ENCODE measurements at places on chromosomes 16 and 17.
A peak's percentile ranks its signal among the peaks of the same experiment; 100 is the strongest.

- DNase-seq, result no peak
Observed at GRCh38 chr17:36741019-36741902, 139.9 kb downstream of the MRM1 start.

DNA sequence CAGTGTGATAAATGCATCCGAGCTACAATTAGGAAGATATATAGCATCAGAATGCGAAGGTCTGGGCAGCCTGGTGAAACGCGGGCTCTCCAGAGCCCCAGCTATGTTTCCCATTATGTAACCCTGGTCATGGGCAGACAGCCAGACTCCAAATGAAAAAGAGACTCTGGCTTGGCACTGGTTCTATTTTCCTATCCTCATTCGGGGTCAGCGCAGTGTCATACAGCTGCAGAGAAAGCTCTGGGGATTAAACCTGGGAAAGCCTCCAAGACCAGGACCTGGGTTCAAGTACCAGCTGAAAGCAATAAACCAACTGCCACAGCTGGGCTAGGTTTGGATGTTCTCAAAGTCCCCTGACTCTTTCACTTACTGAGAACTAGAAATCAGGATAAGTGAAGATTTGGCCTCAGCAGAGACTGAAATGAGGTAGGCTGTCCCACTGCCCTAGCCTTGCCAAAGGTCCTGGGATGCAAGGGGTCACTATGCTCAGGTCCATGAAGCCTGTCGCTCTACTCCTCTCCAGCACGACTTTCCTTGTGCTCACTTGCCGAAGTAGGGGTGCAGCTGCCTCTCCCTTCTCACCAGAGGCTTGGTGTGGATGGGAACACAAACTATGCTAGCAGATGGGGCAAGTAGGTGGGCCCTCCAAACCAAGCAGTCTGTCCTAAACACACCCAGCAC, 123.8 kb downstream of the SMG6 start:
- DNase-seq, result peak; percentile 66

GRCh38 chr17:38871247-38872015, 1.6 kb downstream of the LASP1 start:
- peak; percentile 73 for DNase-seq

GRCh38 chr17:7141824-7142223, 27.2 kb upstream of the ASGR2 start:
- DNase-seq, result no peak

DNA sequence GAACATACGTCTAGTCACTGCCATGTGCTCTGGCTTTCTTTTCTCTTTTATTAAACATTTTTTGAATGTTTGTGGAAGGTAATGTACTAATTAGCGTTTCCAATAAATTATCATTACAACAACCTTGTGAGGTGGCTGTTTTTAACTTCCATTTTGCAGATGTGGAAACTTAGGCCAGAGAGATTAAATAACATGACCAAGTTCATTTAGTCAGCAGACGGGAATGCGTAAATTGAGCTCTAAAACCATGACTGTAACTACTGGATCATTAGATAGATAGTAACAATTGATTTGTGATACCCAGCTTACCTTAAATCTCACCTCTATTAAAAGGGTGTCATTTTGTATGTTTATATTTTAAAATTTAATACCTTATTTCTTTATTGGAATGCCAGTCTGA, 49.4 kb downstream of the RABEP1 start:
- no peak for DNase-seq

DNA sequence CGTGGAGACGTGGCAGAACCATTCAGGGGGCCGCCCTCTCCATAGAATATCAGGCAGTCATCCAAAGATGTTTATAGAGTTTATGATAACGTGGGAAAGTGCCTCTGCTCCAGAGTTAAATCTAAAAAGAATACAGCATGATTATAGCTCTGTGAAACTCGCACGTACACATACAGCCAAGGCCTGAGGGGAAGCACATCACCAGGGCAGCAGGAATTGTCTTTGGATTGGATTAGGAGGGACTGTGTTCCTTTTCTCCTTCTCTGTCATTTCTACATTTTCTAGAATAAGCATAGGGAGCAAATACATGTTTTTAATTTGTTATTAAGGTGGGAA, 26.9 kb downstream of the EEF2K start:
- no peak for DNase-seq

DNA sequence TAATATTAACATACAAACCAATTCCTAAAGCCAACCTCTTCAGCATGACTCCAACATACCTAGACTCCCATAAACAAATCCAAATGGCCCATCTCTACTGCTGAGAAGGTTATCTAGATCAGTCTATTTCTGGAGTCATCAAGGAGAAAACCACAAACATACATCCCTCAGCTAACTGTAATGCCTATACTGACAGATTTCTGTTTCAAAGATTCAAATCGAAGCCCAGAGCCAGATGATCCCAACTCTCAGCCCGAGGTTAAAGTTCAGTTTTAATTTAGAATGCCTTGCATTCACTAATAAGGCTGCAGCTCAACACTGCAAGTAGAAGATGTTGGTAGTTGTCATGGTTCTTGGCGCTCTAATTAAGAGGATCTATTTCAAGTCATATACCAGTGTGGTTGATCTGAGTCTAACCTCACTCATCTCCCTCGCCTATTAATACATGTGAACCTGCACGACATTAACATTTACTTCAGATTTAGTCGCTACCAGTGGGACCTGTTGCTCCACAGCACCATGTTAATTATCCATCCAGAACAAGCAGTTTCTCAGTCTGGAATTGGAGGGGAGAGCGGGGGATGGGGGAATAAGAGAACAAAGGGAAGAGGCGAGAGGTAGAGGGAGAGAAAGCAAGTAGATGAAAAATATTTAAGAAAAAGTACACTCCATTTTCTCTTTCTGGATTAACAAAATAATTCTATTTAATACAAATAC, 15.4 kb downstream of the PHF12 start:
- no peak for DNase-seq

- DNase-seq, result no peak
Observed at GRCh38 chr16:48575471-48576050, 34.4 kb downstream of the N4BP1 start.

- no peak for DNase-seq
Observed at GRCh38 chr16:21150375-21151001, at the start of gene DNAH3. Gene DNAH3 (minus strand): TSS chr16:21150846. CDS start chr16:21150319, 527 bp downstream.

GRCh38 chr17:40608061-40608581, 39.5 kb downstream of the SMARCE1 start:
- DNase-seq, result no peak

- DNase-seq, result no peak
Observed at GRCh38 chr17:18009609-18010420, 29.2 kb downstream of the ATPAF2 start.

- no peak for DNase-seq
Observed at GRCh38 chr17:73404246-73404645, 92.4 kb upstream of the CDC42EP4 start.

- no peak for DNase-seq
Observed at GRCh38 chr16:28984619-28985135, at the start of gene LAT. Gene LAT (plus strand): TSS chr16:28985052. CDS start chr16:28985418, 366 bp downstream.

- no peak for DNase-seq
Observed at GRCh38 chr16:67407788-67408452, 8.4 kb downstream of the ZDHHC1 start.

- no peak for DNase-seq
Observed at GRCh38 chr16:70453892-70454221, 538 bp upstream of the FCSK start.

DNA sequence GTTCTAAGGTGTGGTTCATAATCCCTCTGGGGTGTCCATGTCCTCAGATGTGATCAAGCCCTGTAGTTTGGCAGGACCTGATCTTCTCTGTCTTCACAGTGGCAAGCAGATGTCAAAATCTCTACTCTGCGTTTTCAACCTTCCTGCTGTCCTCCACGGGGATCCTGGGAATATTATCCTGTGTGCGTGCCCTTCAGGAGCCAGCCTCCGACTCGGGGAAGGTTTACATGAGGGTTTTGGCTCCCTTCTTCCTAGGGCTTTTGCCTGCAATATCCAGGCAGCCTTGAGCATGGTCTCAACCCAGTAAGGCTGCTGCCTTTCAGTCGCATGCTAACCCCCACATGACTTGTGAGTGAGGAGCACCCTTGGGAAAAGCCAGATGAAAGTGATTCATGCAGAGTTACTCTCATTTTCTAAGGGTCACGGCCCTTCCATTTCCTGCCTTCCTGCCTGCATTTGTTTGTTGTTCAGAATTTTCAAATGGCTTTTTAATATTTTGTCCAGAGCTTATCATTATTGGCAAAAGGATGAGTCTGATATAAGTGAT, 202.2 kb upstream of the CHMP6 start:
- DNase-seq, result peak; percentile 91

- no peak for DNase-seq
Observed at GRCh38 chr16:1946495-1947368, 3.7 kb upstream of the MSRB1 start.

DNA sequence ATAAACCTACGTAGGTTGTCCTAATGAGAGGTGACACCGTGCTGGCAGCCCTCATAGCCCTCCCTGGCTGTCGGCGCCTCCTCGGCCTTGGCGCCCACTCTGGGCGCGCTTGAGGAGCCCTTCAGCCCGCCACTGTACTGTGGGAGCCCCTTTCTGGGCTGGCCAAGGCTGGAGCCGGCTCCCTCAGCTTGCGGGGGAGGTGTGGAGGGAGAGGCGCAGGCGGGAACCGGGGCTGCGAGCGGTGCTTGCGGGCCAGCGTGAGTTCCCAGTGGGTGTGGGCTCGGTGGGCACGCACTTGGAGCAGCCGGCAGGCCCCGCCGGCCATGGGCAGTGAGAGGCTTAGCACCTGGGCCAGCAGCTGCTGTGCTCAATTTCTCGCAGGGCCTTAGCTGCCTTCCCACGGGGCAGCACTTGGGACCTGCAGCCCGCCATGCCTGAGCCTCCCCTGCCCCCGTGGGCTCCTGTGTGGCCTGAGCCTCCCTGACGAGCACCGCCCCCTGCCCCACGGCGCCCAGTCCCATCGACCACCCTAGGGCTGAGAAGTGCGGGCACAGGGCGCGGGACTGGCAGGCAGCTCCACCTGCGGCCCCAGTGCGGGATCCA, 40.1 kb upstream of the AMZ2 start:
- no peak for DNase-seq

DNA sequence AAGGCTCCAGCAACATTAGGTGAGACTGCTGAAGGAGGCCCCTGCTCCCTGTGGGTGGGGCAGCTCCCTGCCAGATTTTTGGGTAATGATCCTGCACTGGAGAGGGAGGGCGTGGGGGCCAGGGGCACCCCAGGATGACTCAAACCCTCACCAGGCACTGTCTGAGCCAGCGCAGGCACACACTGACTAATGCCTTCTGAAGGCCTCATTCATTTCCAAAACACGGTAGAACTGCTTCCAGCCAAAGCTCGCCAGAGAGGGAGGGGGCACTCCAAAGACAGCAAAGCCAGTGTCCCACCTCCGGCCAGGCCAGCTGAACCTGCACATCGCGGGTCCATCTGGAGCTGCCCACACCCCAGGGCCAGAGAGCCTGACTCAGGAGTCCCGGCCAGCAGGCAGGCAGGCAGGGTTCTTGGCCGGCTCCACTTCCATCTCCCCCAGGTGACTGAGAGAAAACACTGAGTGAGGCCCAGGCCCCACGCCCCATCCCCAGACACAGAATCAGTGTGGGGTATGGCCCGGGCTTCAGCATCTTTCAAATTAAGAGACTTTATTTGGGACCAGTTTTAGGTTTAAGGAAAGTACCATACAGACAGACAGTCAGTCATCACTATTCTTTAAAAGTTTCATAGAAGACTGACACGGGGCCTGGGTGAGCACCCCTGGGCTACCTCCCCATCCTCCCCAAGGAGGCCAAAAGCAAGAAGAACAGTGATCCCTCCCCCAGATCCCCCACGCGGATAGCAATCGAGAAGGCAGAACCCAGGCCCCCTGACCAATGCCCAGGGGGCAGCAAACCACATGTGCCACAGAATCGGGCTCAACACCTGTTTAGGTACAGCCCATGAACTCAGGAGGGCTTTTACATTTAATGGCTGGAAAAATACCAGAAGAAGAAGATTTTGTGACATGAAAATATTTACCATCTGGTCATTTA, 2.3 kb downstream of the PIEZO1 start:
- DNase-seq, result peak; percentile 79

- no peak for DNase-seq
Observed at GRCh38 chr17:63531022-63531965, 8.1 kb downstream of the KCNH6 start.

- DNase-seq, result no peak
Observed at GRCh38 chr17:39556423-39556822, 51.3 kb downstream of the NEUROD2 start.

- no peak for DNase-seq
Observed at GRCh38 chr17:75250009-75250471, 11.4 kb downstream of the GGA3 start.

DNA sequence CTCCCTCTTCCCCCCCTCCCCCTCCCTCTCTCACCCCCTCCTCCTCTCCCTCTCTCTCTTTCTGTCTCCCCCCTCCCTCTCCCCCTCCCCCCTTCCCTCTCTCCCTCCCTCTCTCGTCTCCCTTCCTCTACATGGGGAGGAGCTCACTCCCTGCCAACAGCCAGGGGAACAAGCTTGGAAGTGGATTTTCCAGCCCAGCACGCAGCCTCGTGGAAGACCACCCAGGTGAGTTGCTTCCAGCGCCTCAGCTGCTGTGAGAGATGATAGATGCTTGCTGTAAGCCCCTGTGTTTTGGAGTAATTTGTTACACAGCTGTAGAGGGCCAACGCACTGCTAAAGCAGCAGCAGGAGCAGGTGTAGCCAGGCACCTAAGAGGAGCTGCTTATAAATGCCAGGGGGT, 20.8 kb downstream of the ACTG1 start:
- DNase-seq, result no peak

- no peak for DNase-seq
Observed at GRCh38 chr16:65281586-65281985, 159.7 kb upstream of the CDH11 start.

- no peak for DNase-seq
Observed at GRCh38 chr17:82966415-82966814, 113.0 kb upstream of the METRNL start.

- DNase-seq, result peak; percentile 83
Observed at GRCh38 chr17:12637015-12637414, 28.7 kb upstream of the MYOCD start.

- DNase-seq, result no peak
Observed at GRCh38 chr16:11393366-11393765, 48.1 kb downstream of the RMI2 start.

DNA sequence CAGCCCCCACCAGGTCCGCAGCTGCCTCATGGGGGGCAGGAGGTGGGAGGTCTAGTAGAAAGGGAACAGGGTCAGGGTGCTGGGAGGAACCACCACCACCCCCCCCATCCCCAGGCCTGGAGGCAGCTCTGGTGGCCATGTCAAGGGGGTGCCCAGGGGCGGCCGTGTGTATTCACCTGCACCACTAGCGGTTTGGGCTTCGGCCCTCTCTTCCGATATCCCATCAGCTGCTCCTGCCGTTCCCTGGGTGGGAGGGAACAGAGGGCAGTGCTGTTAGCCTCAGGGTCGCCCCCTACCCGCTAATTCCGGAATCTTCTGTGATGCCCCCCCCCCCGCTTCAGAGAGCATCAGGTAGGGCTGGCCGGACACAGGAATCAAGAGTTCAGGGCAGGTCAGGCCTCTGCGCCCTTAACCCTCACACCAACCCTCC, 3.8 kb downstream of the CBX4 start:
- DNase-seq, result no peak

GRCh38 chr17:933312-934073, 46.1 kb downstream of the NXN start:
- DNase-seq, result peak; percentile 97

Measured in SJSA1 (cell line).